ENCODE measurements at places on chromosomes 2 and 18. TPM values are rescaled to one million over a fixed set of nuclear protein-coding genes. Genes with fewer than 3 reads are reported as not detected.

The ATP6V1B1 gene
- not detected for total RNA-seq

The MOGAT1 gene
- total RNA-seq: not detected

The ABCB11 gene
- total RNA-seq: 0.74 TPM

The TDRD15 gene
- total RNA-seq: not detected

The EMILIN1 gene
- total RNA-seq: 13.8 TPM

The VAMP5 gene
- 60.0 TPM for total RNA-seq

Data from pulmonary artery endothelial cell (primary cell).